ENCODE measurements at places on chromosomes 4 and X.

DNA sequence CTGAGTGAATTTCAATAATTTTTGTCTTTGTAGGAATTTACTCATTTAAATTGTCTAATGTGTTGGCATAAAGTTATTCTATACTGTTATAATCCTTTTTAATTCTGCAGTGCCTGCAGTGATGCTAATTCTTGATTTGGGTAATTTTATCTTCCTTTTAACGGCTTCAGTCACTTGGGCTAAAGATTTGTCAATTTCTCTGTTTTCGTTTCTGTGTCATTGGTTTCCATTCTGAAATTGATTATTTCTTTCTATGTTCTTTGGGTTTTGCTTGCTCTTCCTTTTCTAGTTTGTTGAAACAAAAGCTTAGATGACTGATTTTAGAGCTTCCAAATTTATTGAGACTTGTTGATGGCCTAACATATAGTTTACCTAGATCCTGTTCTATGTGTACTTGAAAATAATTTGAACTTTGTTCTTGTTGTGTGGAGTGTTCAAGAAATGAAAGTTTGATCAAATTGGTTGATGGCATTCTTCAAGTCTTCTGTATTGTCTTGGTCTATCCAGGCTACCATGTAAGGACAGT is 89.4 kb downstream of the TNIP2 start:
- no peak for DNase-seq

- DNase-seq = peak; percentile 35
Observed at GRCh38 chrX:123186801-123187200, 2.7 kb downstream of the GRIA3 start.

DNA sequence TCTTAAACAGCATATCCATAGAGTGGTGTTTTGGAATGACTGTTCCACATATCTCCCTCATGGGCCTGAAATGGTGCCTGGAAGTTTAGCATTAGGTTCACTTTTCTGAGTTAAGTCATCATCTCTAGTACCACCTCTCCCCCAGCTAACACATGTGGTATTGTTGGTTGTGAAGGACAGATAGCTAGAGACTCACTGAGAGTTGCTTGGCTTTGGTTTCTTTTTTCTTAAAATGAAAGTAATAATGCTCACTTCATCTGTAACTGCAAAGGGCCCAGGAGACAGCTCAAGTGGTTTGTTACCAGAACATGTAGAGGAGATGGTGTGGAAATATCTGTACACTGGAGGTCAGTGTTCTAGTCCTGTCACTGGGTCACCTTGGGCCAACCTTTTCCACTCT is 90.9 kb downstream of the EFNB1 start:
- no peak for DNase-seq

DNA sequence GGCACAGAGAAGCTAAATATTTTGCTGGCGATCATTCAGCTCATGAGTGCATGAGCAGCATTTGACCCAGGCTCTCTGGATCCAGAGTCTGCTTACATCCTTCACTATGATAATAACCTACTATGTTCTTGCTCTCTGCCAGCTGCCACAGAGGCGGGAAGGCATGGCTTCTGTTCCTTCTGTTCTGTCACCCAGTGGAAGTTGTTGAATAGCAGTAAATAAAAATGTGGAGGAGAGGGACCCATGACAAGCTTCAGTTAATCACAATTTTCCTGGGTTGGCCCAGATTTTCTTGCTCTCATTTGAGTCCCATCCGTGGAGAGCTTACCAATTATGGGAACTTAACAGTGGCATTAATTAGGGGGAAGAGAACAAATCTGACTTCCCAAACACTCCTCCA is 250.1 kb upstream of the NOCT start:
- no peak for DNase-seq

DNA sequence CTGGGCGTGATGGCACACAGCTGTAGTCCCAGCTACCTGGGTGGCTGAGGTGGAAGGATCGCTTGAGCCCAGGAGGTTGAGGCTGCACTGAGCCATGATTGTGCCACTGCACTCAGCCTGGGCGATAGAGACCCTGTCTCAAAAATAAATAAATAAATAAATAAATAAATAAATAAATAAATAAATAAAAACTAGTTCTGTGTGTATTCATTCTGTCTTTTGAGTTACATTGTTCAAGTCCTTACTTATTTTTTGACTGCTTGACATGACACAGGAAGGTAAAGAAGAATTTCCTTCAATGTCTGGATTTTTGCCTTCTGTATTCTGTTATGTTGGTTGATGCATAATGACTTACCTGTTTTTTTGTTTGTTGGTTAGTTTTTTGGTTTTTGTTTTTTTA is 2.2 kb upstream of the NAA10 start:
- no peak for DNase-seq

DNA sequence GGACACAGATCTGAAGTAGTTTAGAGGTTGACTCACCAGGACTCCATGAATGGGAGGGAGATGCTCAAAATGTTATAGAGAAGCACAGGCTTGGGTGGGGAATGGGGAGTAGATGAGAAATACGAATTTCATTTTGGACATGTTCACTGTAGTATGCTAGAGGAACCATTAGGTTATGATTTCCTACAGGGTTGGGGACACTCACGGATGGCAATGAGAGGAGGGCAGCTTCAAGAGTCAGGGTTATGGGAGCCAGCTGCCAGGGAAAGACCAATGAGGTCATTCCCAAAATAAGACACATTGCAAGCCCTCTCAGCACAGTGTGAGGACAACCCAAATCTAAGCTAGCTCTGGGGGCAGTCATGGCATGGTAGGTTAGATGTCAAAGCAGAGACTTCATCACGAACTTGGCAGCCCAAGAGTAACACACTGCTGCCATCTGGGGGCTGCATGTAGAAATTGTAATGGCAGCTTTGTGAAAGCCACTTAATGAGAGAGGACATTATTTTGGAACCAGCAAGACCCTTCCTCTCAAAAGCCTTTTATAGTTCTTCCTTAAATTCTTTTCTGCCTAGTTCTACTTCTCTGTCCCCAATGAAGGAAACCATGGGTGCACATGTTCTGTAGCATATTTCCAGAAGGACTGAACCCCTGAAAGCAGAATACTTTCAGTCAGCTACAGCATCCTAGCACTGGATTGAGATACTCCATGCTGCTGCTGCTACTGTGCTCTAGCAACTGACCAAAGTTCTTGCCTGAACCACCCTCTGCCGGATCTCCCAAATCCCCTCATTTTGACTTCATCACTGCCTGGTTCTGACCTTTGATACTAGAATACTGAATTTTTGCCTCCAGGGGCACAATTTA is 16.2 kb upstream of the ZCCHC12 start:
- peak; percentile 27 for DNase-seq

DNA sequence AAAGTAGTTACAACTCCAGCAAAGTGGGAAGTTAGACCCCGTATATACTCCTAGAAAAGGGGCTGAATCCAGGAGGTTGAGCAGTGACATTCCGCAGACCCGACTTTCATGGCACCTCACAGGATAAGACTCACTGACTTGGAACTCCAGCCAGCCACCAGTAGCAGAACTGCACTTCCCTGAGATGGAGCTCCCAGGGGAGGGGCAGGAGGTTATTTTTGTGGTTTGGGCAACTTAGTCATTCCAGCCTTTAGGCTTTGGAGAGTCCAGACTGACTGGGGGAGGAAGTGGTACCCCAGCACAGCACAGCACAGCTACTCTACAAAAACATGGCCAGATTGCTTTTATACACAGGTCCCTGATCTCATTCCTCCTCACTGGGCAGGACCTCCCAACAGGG is 319.1 kb downstream of the PCDH19 start:
- no peak for DNase-seq

GRCh38 chr4:155032521-155033229 is 175.8 kb upstream of the NPY2R start:
- peak; percentile 21 for DNase-seq

DNA sequence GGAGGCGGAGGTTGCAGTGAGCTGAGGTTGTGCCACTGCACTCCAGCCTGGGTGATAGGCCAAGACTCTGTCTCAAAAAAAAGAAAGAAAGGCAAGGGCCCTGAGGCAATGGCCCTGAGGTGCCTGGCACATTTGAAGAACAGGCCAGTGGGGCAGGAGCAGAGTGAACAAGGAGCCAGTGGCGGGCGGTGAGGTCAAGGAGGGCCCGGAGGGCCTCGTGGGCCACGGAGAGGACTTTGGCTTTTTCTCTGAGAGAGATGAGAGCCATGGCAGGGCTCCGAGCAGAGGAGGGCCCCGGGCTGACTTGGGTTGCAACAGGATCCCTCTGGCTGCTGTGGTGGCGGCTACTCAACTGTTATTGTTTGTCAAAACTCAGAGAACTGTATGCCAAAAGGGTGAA is 13.3 kb downstream of the FTSJ1 start:
- no peak for DNase-seq

- no peak for DNase-seq
Observed at GRCh38 chr4:66182636-66183035, 512.3 kb upstream of the EPHA5 start.

DNA sequence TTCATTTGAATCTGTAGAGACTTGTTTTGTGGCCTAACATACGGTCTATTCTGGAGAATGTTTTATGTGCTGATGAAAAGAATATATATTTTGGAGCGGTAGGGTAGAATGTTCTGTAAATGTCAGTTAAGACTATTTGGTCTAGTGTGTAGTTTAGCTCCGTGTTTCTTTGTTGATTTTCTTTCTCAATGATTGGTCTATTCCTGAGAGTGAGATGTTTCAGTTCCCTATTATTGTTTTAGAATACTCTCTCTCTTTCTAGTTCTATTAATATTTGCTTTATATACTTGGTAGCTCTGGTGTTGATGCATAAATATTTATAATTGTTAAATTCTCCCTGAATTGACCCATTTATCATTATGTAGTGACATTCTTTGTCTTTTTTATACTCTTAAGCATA is 236.5 kb downstream of the GLUD2 start:
- no peak for DNase-seq

- DNase-seq = peak; percentile 76
Observed at GRCh38 chr4:149999485-150000074, 78.7 kb upstream of the DCLK2 start.

GRCh38 chr4:95761426-95761825 is 78.5 kb upstream of the PDHA2 start:
- no peak for DNase-seq

DNA sequence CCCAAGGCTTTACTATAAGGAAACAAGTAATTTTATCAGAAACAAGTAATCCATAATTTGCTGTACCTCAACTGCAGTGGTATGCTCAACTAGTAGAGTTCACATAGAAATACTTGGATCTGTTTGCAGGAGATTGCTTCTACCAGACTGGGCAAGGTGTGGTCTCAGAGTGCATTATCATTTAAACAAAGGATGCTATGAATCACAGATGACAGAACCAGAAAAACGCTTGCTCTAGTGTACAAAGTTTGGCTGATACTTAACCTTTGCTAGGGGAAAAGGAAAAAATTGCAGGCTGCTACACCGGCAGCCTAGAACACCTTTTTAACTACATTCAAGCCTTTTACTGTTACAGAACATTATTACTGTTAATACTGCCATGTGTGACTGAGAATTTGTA is 97.1 kb downstream of the ENOX2 start:
- DNase-seq = no peak

- DNase-seq = no peak
Observed at GRCh38 chrX:136647677-136648360, at the start of gene CD40LG. Gene CD40LG (plus strand): TSS chrX:136648158. CDS start chrX:136648249, 91 bp downstream.

- DNase-seq = no peak
Observed at GRCh38 chrX:41723826-41724225, at the start of gene GPR82. Gene GPR82 (plus strand): TSS chrX:41724181. CDS start chrX:41727027, 2,846 bp downstream.

DNA sequence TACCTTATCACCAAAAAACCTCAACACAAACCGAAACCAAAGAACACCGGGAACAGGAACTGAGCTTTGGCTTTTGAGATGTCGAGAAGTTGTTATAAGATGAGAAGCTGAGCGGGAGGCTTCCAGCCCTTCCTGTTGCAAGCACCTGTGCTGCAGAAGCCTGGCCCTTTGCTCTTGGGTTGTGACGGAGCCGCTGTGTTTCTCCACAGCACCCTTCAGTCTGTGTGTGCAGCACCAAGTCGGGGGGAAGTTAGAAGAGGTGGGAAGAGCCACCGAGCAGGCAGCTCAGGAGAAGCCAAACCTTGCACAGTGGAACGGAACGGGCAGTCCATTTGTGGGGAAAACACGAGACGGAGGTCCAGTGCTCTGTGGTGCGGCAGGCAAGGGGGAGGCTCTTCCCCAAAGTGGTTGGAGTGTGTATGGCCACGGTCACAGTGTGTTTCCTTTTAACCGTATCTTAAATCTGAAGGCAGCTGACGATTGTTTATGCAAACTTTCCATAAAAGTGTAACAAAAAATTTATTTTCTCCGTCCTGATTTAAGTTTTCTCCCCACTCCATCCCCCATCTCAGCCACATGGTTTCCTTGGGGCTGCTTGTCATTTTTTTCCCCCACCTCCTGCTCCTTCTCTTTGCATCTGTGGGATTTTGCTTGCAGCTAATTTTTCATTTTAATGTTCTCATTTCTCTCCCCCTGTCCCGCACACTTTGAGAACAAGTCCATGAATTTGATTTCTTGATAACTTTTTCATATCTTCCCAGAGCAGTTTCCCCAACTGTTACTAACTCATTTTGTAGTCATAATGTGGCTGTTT is 123.7 kb downstream of the STOX2 start:
- no peak for DNase-seq

DNA sequence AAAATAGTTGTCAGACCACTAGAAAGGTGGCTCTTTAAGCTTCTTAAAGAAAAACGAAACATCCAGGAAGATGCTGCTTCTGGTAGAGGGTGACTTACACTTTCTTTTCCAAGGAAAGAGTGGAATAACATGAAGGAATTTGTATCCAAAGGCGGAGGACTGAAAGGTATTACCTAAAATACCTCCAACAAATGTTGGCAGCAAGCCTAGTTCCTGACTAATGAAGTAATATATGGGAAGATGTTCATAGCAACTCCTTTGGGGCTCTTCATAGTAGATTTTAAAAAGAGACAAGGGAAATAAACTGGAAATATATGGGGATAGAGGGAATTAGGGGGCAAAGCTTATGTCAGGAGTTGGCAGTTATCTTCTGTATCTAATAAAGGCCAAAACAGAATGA is 116.2 kb downstream of the AASDH start:
- no peak for DNase-seq

DNA sequence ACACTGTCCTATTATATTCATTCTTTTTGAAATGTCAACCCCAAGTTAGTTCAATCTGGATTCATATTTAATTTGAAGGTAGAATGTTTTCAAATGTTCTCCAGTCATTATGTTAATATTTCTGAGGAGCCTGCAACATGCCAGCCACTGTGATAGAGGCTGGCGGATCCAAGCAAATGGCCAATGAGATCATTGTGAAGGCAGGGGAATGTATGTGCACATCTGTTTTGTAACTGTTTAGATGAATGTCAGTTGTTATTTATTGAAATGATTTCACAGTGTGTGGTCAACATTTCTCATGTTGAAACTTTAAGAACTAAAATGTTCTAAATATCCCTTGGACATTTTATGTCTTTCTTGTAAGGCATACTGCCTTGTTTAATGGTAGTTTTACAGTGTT is 1.6 kb downstream of the CXCL1 start:
- DNase-seq = peak; percentile 90

GRCh38 chrX:48939524-48940228 is 17.7 kb downstream of the OTUD5 start:
- DNase-seq = no peak

GRCh38 chr4:112852601-112853000 is 196.9 kb upstream of the ANK2 start:
- peak; percentile 2 for DNase-seq

- no peak for DNase-seq
Observed at GRCh38 chrX:67328476-67328875, 215.3 kb upstream of the AR start.

- no peak for DNase-seq
Observed at GRCh38 chrX:109481986-109482385, at the start of gene GUCY2F. Gene GUCY2F (minus strand): TSS chrX:109482086. CDS start chrX:109475936, 6,150 bp downstream.

- DNase-seq = no peak
Observed at GRCh38 chr4:4248885-4249203, 821 bp upstream of the TMEM128 start.
